ENCODE measurements at places on chromosomes 3 and 15.
A peak's percentile ranks its signal among the peaks of the same experiment; 100 is the strongest.

GRCh38 chr3:69410301-69410700 lies 24.4 kb upstream of the FRMD4B start:
- peak; percentile 39 for DNase-seq

GRCh38 chr3:137020315-137020714 lies 62.5 kb downstream of the IL20RB start:
- no peak for DNase-seq

GRCh38 chr3:40873476-40873875 lies 325.8 kb upstream of the CTNNB1 start:
- no peak for DNase-seq

DNA sequence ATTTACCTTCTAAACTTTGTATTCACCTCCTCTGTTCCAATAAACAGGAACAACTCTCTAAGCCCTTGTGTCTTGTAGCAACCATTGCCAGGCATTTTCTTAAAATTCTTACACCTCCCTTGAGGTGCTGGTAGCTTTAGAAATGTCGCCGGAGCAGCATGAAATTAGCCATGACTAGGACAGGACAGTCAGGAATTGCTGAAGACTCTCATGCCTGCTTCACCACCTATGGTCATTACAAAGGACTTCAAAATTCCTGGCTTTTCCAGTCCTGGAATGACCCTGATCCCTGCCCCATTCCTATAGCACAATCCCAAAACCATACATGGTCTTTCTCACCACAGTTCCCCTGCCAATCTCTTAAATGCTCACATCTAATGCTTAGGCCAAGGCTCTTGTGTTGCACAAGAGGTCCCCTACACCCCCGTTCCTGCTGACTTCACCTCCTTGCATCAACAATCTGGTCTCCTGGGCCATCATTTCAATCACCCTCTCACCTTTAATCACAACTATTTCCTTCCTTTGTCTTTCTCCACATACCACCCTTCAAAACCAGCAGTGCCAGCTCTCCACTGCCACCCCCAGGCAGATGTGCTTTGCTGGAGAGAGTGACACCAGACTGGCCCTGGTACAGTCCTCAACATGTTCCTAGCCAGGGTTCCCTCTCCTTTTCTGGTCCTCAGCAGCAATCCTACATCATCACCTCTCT lies 113.2 kb upstream of the TJP1 start:
- DNase-seq: no peak

GRCh38 chr15:42691308-42691707 lies 45.6 kb downstream of the CDAN1 start:
- DNase-seq: no peak

DNA sequence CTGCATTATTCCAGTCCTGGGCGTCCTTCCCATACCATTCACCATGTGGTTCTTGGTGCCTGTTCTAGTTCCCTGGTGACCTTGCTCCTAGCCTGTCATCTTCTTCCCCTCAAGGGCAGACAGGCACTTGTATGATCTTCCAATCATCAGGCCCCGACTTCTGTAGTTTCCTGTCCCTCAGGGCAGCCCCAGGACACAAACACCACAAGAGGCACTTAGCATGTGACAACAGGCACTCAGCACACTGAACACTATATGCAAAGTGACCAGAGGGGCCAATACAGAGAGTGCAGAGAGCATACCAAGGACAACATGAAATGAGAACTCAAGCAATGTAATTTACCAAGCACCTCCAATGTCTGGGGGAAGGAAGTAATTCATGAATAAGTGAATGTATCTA lies 17.9 kb downstream of the TMEM40 start:
- no peak for DNase-seq

DNA sequence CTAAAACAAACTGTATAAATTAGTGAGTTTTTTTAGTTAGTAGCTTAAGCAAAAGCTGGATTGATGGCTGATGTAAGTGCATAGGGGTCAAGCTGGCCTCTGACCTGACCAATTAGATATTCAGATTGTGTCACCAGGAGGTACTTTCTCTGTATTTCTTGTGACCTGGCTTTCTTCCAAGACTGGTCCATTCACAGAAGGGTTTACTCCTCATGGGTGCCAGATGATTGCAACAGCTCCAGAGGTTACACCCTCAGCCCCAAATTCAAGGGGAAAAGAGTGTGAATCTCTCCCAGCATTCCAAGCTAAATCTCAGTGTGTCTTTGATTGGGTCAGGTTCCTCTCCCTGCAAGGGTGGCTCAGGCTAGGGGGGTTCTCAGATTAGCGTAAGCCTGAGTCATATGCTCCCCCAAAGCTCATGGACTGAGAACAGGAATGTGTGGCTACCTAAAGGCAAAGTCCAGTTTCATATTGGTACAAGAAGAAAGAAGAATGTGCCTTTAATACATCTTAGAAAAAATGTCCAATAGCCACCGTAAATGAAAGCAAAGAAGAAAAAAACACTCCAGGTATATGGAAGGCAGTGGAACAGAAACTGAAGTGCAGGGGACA lies 16.5 kb downstream of the PML start:
- no peak for DNase-seq

DNA sequence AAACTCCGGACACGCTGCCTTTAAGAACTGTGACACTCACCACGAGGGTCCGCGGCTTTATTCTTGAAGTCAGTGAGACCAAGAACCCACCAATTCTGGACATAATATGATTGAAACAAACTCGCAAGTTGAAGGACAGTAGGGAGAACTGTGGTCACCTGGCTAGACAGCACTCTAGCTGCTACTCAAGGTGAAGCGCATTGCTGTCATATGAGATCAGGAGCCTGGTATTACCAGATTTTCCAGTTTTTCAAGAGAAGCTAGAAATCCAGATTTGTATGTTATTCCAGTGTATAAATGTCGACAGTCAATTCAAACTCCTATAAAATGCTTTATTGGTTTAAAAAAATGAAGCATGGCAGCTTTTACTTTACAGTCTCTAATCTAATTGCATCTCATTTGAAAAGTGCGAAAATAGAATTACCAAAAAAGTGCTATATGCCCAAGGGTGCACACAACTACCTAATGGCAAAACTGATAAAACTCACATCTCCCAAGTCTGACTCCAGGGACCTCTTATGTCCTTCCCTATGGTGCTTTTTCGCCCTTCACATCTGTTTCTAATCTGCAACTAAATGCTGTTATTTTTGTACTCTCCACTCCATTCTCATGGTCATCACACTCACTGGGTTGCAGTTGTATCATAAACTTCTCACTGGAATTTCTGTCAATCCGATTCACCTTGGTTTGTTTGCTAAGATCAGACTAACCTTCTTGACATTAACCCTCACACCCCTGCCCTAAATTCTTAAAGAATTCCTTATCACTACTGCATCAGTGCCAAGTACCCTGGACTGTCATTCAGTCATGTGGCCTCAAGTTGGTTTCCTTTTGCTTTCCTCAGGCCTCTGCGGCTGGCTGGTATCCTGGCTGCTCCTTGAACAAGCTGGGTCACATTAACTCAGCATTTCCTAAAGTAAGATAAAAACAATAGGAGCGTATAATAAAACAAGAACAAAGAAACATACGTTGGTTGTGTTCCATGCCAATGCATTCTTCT lies 31.5 kb upstream of the ARHGEF26 start:
- no peak for DNase-seq
